DMS79 (cell line): ENCODE measurements at places on chromosomes 2 and 18.

GRCh38 chr18:77099485-77100370 lies 32.9 kb downstream of the MBP start:
- no peak for DNase-seq

DNA sequence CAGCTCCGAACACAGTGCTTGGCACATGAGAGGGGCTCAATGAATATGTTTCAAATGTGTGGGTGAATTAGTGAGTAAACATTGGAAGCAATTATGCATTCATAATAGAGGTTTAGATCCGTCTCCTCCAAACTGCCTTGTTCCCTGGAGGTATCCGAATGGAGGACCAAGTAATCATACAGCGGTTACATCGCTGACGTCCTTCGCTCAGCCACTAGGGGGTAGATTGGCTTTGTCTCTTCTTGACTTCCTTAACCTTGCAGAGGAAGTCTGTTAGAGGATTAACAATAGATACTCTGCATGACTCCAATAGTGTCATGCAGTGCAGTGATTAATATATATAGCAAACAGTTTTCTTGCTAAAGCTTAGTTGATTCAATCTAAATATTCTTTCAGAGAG lies 517.0 kb downstream of the PTPRM start:
- no peak for DNase-seq

DNA sequence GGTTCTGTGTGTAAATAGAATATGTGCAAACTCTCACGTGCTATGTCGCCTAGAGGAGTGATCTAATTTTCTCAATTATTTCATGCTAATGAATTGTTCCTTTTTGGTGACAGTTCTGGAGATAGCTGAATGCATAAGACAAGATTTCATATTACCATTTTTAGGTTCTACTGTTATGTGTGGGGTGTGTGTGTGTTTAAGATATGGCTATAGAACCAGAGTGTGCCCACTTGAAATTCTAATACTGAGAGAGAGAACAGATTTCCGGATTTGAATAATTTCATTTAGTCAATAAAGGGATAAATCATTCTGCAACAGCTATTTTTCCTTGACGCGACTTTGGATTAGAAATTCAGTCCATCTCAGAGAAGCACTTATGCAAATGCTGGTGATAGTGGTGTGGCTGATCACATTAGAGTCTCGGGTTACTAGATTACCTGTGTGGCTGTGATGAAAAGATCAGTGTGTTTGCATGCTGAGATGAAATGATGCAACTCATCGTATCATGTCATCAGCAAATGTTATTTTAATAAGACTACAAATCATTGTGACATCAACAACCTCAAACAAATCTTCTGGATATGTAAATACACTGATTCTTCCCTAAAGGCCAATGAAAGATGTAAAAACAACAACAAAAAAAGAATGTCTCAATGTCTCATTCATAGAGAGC lies 415.9 kb downstream of the EPHA4 start:
- DNase-seq: no peak

- no peak for DNase-seq
Measured at GRCh38 chr2:222296911-222297599, 1.7 kb downstream of the PAX3 start.

GRCh38 chr2:241798631-241799521 lies 10.1 kb upstream of the NEU4 start:
- DNase-seq: no peak

DNA sequence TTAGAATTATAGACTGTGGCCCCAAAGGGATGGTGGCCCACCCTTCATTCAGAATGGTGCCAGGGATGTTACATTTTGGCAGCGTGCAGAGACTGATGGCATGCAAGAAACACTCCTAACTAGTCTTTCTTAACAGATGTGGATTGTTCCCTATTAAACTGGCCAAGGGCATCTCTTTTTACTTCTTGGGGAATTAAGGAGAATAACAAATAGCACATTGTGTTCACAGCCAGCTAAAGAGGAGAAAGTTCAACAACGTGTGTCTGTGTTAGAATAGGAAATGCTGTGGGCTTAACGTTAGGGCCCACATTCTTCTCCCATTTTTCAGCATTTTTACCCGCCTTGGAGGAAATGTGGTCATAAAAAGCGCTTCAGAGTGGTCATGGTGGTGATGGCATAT lies 404.8 kb downstream of the CDH2 start:
- no peak for DNase-seq

DNA sequence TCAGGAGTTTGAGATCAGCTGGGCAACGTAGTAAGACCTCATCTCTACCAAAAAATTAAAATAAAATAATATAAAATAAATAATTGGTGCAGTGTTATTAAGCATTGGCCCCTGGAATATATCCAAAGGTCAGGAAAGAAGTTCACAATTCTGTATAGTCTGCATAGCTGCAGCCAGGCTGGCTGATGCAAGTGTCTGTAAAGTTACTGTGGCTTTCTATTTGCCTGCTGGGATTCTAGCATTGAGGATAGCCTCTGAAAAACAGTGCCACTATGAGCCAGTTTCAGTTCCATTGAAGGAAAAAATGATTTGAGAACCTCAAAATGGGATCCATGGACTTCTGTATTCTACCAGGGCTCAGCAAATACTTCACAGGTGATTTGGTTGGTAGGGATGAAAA lies 208.6 kb downstream of the PARD3B start:
- DNase-seq: no peak

DNA sequence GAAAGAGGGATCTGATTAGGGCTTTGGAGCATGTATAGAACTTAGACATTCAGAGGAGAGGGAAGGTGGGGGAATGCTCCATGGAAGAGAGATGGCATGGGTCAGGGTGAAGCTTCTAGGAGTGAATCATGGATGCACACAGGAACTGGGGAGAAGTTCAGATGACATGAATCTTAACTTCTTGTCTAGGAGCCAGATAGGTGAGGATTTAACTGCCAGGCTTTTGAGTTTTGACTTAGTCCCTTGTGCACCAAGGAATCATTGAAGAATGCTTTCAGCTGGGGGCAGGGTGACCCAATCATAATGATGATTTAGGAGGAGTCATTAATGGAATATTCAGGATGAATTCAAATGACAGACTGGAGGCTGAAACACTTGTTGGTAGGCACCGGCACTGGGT lies 48.7 kb downstream of the ACYP2 start:
- DNase-seq: no peak

DNA sequence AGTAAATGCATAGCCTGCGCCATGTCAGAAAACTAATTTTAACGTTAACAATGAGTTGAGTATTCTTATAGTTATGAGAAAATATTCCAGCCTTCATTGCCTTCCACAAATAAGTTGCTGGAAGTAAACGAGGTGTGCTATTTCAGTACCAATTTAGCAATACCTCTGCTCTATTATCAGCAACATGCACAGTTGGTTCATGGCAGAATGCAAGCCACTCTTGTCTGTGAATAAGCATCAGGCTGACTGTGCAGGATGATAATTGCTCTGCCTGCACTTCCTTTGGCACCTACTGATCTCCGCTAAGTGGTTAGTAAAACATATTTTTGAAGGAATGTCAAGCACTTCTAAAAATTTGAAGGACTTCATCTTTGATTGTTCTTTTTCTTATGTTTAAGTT lies 261.9 kb upstream of the SIX3 start:
- DNase-seq: no peak

- DNase-seq: peak; percentile 30
Measured at GRCh38 chr2:202178346-202178958, 59.9 kb downstream of the SUMO1 start.

- DNase-seq: no peak
Measured at GRCh38 chr2:113831161-113831560, 58.7 kb upstream of the ACTR3 start.

GRCh38 chr18:24968238-24968775 lies 383.7 kb downstream of the ZNF521 start:
- DNase-seq: no peak

- DNase-seq: no peak
Measured at GRCh38 chr18:58379443-58379842, 249.4 kb downstream of the ALPK2 start.

DNA sequence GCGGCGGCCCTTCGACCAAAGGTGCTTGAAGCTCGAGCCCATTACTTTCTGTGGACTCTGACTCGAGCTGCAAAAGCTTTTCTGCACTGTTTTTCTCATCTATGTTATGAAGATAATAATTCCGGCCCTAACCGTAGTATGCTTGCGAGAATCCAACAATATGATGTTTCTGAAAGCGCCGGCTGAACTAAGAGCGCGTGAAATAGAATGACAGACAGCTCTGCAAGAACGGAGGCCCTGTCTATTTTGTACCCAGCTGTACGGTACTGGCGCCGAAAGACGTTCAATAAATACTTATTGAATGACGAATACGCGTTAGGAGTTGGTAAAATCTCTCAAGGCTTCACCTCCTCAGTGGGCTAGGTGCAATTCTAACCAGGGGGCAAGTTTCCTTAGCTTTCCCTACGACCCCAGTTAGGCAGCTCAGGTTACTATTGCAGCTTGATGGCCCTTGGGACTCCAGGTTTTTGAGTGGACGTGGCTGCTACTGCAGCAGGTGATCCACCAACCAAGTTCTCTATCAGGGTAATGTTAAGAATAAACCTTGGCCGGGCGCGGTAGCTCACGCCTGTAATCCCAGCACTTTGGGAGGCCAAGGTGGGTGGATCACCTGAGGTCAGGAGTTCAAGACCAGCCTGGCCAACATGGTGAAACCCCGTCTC lies 570 bp downstream of the SCRN3 start:
- peak; percentile 42 for DNase-seq

- DNase-seq: no peak
Measured at GRCh38 chr2:16405551-16405950, 260.1 kb downstream of the CYRIA start.

DNA sequence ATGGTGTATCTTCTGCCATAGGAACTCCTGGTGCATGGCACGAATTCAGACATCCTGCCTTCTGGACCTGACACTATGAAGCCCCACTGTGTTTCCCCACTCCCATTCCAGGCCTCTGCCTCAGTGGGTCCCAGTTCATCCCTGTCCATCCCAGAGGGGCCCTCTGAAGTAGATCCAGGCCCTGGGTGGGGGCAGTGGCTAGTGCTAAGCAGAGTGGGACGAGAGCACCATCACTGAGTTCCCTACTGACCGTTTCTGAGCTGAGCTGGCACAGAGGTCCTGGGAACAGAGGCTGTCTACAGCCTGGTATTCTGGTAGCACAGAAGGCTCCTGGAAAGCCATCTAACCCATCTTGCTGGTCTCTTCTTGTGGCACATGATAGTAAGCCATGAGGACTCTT lies 54.0 kb downstream of the ATOH8 start:
- no peak for DNase-seq

GRCh38 chr18:35581546-35581897 lies at the start of gene GALNT1:
Gene GALNT1, plus strand, starts transcription at chr18:35581740. Its CDS starts 72,923 bp downstream, at chr18:35654663.
- no peak for DNase-seq

DNA sequence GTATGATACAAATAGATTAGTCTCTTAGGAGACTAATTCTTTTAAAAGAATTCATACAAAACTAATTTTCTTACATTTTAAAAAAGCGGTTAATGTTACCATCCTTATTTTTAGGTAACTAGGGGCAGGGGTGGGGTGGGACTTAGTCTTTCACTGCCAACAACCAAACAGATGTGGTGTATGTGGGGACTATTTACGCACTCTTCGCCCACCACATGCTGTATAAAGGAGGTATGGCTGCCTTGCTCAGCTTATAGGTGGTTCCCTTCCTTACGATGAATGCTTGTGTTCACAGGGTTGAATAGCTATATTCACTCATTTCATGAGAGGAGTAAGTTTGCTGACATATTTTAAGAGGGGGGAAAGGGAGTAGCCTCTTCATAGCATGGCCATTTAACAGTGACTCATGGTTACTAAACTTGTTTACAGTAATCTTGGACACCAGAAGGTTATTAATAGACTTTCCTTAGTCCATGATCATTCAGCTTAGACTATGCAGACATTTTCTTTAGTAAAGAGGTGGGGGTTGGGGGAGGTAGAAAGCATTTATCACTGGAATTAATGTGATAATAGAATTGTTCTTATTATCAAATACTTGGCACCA lies 61.8 kb downstream of the CAB39 start:
- no peak for DNase-seq

- no peak for DNase-seq
Measured at GRCh38 chr2:7704296-7704865, 787.2 kb downstream of the RNF144A start.

DNA sequence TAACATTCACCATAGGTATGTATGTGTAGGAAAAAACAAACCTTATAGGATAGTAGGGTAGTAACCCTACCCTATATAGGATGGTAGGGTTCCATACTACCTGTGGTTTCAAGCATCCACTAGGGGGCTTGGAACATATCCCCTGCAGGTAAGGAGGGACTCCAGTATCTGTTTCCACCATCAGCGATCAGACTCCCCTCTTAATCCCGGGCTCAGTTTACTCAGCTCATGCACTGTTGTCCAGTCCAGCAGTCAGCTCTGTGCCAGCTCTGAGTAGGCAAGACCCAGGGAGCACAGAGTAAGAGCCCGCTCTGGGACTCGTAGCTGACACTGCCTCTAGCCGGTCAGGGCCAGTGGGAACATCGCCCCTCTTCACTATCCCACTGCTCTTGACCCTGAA lies 61.7 kb downstream of the MEX3C start:
- DNase-seq: no peak

DNA sequence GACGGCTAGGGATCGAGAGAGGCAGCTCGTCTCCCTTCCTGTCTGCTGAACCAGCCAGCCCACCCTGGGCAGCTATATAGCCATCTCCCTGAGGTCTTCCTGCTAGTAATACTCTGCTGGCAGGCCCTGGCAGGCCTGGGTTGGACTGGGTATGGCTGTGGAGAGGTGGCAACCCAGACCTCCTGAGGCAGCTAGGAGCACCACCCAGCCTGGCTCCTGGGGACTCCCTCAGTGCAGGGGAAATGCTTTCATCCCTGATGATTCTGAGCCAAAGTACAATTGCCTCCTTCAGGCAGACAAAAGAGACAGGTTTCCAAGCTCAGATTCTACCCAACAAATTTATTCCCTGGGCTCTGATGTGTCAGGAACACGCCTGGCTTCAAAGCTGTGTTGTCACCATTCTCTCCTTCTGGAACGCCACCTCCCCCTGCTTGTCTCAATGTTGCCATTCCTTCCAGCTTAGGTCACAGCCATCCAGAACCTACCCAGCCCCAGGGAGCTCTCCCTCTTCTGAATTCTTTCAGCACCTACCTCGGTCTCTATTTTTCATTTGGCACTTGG lies 4.7 kb upstream of the DNAJB2 start:
- no peak for DNase-seq

DNA sequence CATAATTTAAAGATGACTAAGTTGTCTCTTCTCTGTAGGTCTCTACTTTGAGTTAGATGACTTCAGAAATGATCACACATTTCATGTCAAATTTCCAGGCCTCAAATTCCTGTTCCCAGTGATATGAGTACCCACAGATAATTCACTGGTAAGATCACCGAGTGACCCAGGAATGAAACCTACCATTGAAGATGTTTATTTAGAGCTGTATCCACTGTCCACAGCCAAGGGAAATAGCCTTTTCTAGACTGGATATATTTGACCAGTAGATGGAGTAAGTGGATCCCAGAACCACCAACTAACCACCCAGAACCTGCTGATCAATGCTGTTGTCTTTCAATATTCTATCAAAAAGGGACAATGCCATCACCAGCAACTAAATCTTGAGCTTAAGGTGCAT lies 238.8 kb downstream of the SLC8A1 start:
- no peak for DNase-seq

DNA sequence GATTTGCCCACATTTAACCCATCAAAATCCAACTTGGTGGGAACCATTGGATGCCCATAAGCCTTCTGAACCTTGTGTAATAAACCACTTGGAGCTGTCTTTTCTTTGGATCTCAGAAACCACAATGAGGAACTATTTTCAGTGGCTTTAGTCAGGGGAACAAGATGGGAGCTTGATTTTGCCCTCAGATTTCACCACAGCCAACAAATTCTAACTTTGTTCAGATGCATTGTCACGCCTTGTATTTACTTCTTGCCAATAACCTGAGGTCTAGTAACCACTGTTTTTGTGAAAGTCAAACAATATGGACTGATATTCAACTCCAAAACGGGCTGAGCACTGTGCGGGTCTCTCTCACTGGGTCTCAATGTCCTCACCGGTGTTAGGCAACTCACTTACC lies 508.2 kb downstream of the TNS1 start:
- no peak for DNase-seq
